Peyer's patch (tissue), 4 donors: ENCODE measurements at places on chromosomes 5 and 9.

DNA sequence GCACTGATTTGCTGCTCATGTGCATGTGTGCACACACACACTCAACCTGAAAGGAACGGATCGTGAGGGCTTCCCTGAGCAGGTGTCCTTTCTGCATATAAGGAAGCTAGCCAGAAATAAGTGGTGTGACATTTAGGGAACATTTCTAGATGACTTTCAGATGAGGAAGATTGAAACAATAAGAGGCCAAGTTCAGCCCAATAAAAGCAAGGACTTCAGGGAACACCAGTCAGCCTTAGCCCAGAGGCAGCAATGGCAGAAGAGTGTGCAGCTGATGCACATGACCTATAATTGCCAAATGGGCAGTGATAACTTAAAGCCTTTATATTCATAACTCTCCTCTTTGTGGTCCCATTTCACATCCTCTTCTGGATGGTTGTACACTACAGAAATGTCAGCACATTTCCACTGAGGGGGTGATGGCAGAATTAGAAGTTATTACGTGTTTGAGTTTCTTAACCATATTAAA lies 255.5 kb downstream of the TRIM32 start:
- no peak overlapping the region for H3K4me3 ChIP-seq
- no peak overlapping the region for H3K27ac ChIP-seq
- no peaks in the 10 kb centered on the region for H3K4me1 ChIP-seq
- DNase-seq: no peak

DNA sequence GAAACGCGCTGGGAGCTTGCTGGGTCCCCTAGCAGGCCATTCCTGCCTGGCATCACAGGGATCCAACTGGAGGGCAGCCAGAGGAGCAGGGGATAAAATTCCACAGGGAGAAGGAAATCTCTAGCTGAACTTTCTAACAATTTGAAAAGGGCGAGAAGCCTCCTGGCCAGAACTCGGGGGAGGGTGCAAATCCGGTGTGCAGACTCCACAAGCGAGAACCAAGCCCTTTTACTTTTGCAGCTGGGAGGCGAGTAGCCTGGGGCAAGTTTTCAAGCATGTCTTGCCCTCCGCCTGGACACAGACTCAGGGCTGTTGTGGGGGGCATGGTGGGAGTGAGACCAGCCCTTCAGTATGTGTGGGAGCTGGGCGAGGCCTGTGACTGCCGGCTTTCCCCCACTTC lies 14.3 kb upstream of the POU5F2 start:
- H3K27ac ChIP-seq: no peak overlapping the region
- no peaks in the 10 kb centered on the region for H3K36me3 ChIP-seq
- DNase-seq: no peak
- no peak overlapping the region for H3K4me3 ChIP-seq

DNA sequence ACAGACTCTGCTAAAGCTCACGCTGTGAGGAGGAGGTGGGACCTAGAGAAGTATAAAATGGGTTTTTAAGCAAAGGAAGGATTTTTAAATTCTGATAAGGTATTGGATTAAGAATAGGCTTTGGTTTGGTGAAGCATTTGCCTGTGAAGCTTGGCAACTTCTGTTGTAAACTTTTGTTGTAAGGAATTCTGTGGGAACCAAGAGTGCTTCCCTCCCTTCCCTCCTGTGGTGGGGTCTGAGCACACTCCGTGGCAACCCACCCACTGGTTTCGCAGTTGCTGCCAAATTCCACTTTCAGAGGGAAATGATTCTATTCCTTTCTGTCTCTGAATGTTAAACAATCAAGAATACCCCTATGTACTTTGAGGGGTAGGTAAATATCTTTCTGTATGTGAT lies 28.6 kb upstream of the GTF2H2C start:
- no peaks in the 10 kb centered on the region for H3K4me1 ChIP-seq
- no peak for DNase-seq
- H3K4me3 ChIP-seq: no peak overlapping the region
- no peaks in the 10 kb centered on the region for H3K36me3 ChIP-seq
- no peaks in the 10 kb centered on the region for H3K27me3 ChIP-seq
- H3K27ac ChIP-seq: no peak overlapping the region

DNA sequence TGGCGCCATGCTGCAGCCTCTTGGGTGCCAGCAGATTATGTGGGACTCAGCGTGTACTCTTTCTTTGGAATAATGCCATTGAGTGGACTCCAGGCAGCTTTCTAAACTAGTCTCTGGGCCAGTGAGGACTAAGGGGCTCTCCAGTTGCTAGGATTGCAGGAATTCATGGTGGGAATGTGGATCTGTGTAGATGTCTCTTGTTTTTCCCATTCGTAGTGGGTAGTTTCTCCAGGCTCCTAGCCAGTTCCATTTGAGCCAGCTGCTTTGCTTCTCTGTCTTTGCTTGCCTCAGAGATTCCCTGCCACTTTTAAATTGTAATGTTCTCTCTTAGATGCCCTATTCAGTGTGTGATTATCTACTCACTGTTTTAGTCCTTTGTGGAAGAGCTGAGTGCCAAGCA lies 42.6 kb downstream of the SLF1 start:
- DNase-seq: no peak
- H3K4me3 ChIP-seq: no peak overlapping the region
- no peaks in the 10 kb centered on the region for H3K4me1 ChIP-seq

DNA sequence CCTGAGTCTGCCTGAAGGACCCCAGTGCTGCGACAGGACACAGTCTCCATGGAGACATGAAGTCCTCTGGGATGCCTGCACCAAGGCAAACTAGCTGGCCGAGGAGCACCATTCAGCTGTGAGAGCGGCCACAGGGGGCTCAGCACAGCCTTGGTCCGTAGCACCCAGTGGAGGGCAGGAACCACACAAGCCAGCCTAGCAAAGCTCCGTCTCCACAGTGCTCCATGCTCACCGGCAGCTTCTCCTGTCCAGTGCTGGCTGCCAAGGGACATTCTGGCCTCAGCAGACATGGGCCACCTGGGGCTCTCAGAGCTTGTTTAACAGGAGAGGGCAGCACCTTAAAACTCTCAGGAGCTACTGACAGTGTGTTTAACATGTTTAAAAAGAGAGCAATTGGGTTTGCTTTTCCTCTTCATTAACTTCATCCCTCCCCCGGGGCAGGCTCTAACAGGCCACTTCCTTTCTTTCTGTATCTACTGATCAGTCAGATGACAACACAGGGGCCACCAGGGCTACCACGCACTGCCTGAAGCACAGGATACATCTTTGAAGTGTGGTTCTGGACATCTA lies 57.0 kb downstream of the SECISBP2 start:
- no peak for DNase-seq
- no peaks in the 10 kb centered on the region for H3K4me1 ChIP-seq
- H3K27me3 ChIP-seq: no peaks in the 10 kb centered on the region

- H3K4me1 ChIP-seq: no peaks in the 10 kb centered on the region
- H3K27me3 ChIP-seq: no peaks in the 10 kb centered on the region
- no peak for DNase-seq
- no peak overlapping the region for H3K27ac ChIP-seq
- no peaks in the 10 kb centered on the region for H3K36me3 ChIP-seq
Measured at GRCh38 chr5:54083851-54084250, 226.5 kb downstream of the ARL15 start.

- peak; percentile 14 for DNase-seq
- H3K4me3 ChIP-seq: no peak overlapping the region
- H3K4me1 ChIP-seq: no peaks in the 10 kb centered on the region
- no peak overlapping the region for H3K27ac ChIP-seq
- no peaks in the 10 kb centered on the region for H3K36me3 ChIP-seq
Measured at GRCh38 chr9:132996526-132996925, 18.0 kb downstream of the GFI1B start.

DNA sequence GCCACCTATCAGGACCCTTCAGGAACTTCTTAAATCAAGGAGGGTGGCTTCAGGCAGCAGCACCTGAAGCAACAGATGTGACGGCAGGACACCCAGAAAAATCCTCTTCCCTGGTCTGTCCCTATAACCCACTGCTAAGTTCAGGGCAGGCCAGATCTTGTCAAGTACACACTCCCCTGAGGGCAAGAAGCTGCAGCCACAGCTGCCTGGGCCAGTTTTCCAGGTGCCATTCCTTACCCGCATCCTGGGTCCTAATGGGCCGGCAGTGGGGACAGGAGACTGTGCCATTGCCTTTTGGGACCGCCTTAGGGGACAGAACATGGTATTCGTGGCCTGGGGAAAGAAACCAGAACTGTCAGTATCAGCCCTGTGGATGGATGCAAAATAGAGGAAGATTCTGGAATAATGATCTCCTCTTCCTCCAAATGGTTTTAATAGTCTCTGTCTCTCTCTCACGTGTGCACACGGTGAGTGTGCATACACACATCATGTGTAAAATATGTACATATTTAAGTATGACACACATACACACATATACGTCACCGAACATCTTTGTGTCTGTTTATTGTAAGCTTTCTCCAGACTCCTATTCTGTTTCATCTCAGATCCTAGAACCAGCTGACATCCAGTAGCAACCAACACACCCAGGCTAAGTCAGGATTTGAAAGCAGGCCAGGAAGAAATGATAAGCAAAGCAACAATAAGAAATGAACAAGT lies 14.0 kb downstream of the ORM2 start:
- H3K4me1 ChIP-seq: no peaks in the 10 kb centered on the region
- H3K36me3 ChIP-seq: no peaks in the 10 kb centered on the region

DNA sequence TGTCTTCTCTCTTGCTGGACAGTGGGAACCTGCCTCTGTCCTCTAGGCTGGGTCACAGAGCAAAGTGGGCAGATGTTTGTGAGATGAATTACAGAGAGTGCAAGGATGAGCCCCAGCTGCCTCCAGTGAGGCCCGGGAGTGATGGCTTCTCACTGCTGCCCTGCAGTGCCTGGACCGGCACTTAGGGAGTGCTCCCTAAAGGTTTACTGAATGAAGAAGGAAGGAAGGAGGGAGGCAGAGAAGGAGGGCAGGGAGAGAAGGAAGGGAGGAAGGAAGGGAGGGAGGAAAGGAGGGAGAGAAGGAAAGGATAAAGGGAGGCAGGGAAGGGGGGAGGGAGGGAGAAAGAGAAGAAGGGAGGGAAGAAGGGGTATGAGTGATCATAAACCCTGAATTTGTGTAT lies 42.7 kb upstream of the GRHPR start:
- H3K27ac ChIP-seq: no peak overlapping the region
- no peaks in the 10 kb centered on the region for H3K36me3 ChIP-seq
- no peak overlapping the region for H3K4me3 ChIP-seq
- peaks cover 3% of the 10 kb centered on the region for H3K4me1 ChIP-seq

GRCh38 chr9:86600291-86600690 lies 246.1 kb upstream of the TUT7 start:
- H3K4me3 ChIP-seq: no peak overlapping the region
- no peaks in the 10 kb centered on the region for H3K27me3 ChIP-seq
- H3K36me3 ChIP-seq: no peaks in the 10 kb centered on the region

- no peaks in the 10 kb centered on the region for H3K36me3 ChIP-seq
- no peak overlapping the region for H3K27ac ChIP-seq
- no peaks in the 10 kb centered on the region for H3K4me1 ChIP-seq
- no peak overlapping the region for H3K4me3 ChIP-seq
- no peaks in the 10 kb centered on the region for H3K27me3 ChIP-seq
- no peak for DNase-seq
Measured at GRCh38 chr9:89967527-89967926, 362.7 kb downstream of the GADD45G start.

- no peaks in the 10 kb centered on the region for H3K36me3 ChIP-seq
- H3K4me1 ChIP-seq: no peaks in the 10 kb centered on the region
- H3K4me3 ChIP-seq: no peak overlapping the region
- H3K27ac ChIP-seq: no peak overlapping the region
Measured at GRCh38 chr5:4246447-4246846, 650.8 kb downstream of the IRX1 start.

DNA sequence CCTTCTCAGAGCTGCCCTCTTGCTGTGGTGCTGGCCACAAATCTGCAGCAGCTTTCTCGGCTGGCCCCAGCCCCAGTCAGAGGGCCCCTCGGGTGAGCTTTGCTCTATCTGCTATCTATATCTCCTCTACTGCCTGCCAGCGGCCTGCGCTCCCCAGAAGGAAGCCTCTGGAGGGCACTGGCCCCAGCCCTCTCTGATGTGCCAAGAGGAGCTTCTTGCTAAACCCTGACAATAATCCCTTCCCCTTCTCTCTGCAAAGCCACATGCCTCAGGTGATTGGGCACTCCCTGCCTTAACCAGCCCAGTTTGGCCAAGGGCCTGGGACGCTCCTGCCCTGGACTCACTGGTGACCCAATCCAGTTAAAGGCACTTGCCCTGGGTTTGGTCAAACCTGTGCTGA lies 42.7 kb downstream of the CAMK2A start:
- DNase-seq: no peak
- no peak overlapping the region for H3K4me3 ChIP-seq
- no peaks in the 10 kb centered on the region for H3K27me3 ChIP-seq
- H3K4me1 ChIP-seq: no peaks in the 10 kb centered on the region

DNA sequence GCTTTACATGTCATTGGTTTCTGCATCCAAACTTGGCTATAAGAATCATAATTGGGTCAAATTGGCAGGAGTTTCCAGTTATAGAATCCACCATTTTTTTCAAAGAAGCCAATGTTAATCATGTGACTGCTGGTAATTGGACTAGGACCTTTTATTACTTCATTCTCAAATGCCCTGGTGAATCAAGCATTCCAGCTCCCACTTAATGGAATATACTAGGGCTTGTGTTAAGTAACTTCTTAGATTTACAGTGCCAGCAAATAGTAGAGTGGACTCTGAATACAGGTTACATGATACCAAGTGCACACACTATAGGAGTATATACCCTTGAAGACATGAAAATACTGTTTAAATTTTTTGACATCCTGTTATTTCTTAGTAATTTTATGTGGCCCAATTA lies 96.7 kb downstream of the NUDT12 start:
- H3K36me3 ChIP-seq: no peaks in the 10 kb centered on the region
- no peak overlapping the region for H3K4me3 ChIP-seq
- H3K27me3 ChIP-seq: no peaks in the 10 kb centered on the region
- no peak for DNase-seq

GRCh38 chr5:172445866-172446265 lies 8.5 kb downstream of the SH3PXD2B start:
- H3K36me3 ChIP-seq: no peaks in the 10 kb centered on the region
- H3K27ac ChIP-seq: no peak overlapping the region
- H3K4me1 ChIP-seq: no peaks in the 10 kb centered on the region
- H3K4me3 ChIP-seq: no peak overlapping the region
